ENCODE measurements at places on chromosomes 1 and 21. TPM values are rescaled to one million over a fixed set of nuclear protein-coding genes. Genes with fewer than 3 reads are reported as not detected.

PCSK9 gene
- 3.2 TPM for total RNA-seq

GRCh38 chr1:61187352-61188086 lies 105.2 kb downstream of the NFIA start:
- no peak for DNase-seq

GRCh38 chr1:77319036-77319705 lies 37.4 kb downstream of the AK5 start:
- no peak for DNase-seq

- no peak for DNase-seq
Observed at GRCh38 chr1:219071209-219071608, 102.5 kb upstream of the LYPLAL1 start.

DNA sequence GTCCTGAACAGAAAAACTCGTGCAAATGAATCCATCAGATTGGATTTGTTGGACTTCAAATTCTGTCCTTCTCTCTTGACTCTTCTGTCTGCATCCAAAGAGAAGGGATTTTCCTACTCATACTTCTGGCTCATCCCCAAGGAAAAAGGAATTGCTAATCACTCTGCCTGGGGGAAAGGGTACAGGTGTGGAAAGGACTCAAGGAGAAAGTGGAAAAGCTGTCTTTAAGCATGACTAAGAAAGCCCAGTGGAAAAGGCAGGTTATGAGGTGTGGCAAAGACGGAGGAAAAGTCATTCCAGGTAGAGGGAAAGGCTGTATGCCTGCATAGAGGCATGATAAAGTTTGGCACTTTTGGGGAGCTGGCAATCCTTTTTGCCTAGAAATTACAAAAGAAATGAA lies 43.4 kb downstream of the PTGS2 start:
- DNase-seq, result no peak

BATF3 gene
- 3.0 TPM for total RNA-seq

GRCh38 chr1:215635827-215636226 lies 68.7 kb downstream of the KCTD3 start:
- DNase-seq, result no peak

DNA sequence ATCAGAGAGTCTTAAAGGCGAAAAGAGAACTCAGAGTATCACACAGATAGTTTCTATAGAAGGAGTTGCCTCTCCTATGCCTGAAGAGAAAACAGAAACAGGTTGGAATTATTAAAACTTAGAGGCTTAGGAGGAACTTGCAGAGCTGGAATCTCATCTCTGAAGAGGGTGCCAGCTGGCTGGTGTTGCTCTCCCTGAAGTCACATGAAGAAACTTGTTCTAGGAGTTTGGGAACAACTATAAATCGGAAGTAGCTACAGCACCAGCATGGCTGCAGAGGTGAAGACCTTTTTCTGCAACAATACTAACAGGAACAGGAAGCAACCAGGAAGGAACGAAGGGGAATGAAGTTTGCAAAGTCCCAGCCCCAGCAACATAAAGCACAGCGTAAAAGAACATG lies 35.8 kb downstream of the FMO3 start:
- DNase-seq, result no peak

GRCh38 chr1:90509225-90510048 lies 207.7 kb downstream of the BARHL2 start:
- no peak for DNase-seq

DNA sequence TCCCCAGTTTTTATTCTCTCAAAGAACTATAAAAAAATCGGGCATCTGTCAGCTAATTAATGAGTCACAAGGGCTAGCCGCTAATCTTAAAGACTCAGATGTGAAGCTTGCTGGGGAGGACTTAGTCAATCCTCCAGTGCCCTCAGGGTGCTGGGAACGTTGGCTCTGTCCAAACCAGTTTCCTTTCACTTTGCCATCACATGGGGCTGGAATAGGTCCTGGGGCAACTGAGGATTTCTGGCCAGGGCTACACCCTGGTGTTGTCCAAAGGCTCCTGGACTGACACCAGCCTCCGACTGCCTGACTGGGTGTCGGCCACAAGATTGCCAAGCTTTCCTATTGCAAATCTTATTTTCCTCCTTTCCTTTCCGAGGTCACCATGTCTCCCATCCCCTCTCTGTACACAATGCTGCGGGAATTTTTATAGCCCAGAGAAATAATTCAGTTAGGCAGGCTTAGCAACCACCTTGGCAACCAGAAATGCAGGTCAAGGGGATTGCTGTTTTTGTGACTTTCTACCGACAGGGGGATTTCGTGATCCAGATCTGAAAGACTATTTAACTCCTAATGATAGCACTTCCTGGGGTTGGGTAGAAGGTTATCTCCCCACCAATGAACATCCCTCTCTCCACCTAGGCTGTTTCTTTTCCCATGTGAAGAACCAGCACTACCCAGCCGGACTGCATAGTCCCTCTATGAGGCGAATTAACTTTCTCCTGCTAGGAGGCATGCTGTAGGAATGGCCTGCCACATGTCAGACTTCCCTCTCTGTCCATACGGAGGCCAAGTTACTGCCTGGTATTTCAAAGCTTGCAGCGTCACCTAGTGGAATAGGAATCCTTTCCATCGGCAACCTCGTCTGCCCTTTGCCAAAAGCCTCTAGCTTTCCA lies 29.9 kb upstream of the CTBS start:
- no peak for DNase-seq

GRCh38 chr1:12482988-12483387 lies 135.0 kb downstream of the DHRS3 start:
- no peak for DNase-seq

DNA sequence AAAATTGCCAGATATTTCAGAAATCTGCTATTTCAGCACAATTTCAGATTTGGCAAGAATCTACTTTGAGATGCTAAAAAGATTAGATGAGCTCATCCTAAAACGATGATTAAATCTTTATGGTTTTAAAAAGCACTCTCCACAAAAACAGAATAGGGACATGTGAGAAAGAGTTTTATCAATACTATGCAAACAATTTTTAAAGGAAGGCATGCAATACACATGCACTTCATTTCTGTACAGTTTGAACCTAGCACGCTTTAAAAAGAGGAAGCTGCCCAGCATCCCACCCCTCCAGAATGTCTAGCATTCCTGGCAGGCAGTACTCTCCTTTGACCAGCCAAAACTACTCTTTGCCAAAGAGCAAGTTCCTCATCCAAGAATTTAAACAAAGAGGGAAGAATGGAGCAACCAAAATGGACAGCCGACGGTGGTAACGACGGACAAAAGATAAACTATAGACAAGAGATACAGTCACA lies 1.3 kb downstream of the ARHGAP29 start:
- peak; percentile 66 for DNase-seq

- DNase-seq, result no peak
Observed at GRCh38 chr1:61486783-61487536, 238.0 kb downstream of the TM2D1 start.

GRCh38 chr1:59133997-59134396 lies 162.9 kb upstream of the FGGY start:
- DNase-seq, result no peak

DNA sequence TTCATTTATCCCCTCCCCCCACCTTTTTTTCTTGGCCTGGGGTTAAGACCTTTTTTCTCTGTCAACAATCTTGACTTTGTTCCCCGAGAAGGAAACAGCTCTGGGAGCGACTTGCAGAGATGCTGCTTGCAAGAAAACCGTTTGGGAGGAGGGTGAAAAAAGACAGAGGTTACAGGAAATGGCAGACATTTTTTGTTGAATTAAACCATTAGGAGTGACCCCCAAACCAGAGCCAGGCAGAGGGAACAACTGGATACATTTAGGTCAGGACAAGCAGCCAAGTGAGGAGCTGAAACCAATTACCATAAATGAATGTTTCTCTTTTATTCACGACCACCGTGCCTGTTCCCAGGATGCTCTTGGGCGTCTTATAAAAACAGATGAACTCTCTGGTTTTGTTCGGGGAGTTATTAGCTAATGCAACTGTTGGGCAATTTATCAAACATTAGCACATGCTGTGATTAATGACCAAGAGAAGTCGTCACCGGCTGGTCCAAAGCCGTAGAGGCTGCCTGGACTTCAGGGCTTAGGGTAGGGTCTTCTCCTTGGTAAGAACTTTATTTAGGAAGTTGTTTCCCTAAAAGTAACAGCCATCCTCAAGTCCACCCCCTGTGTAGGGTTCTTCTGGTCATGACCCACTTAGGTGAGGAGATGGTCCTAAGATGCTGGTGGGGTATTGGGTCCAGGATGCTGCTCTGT lies 141.0 kb downstream of the FOXD2 start:
- DNase-seq, result no peak

ITLN1 gene
- 1.1 TPM for total RNA-seq

MAPKAPK2 gene
- 33.2 TPM for total RNA-seq

GRCh38 chr1:82388679-82389078 lies 587.9 kb downstream of the ADGRL2 start:
- no peak for DNase-seq

DNA sequence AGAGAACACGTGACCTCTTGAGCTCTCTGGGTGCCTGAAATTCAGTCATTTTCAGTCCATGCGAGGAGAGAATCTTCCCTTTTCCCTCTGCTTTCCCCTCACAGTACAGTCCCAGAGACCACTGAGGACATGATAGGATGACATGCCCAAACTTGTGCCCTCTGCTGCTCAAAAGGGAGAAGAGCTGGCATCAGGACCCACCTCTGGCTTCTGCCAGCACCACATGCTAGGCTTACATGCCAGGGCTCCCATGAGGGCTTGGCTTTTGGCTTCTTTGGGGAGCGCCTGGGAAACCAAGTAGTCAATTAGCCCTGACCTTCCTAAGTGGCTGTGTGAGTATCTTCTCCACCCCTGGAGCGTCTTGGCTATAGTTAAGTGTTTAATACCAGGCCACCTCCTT lies 13.8 kb upstream of the KCNQ4 start:
- no peak for DNase-seq

- no peak for DNase-seq
Observed at GRCh38 chr21:16241479-16241963, 511.7 kb downstream of the USP25 start.

DNA sequence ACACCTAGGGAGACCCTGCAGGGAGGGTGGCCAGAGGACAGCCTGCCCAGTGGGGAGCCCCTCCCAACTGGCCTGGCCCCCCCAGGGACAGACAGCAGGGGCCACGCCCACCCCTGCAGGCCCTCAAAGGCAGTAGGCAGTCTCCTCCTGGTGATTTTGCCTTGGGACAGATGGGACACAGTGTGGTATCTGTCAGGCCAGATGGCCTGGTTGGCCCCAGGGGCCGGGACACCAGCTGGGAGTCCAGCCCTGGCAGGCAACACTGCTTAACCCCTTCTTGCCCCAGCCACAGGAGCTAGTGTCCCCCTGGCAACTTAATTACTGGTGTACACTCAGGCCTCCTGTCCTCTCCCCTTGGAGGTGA lies 17.8 kb downstream of the IFFO2 start:
- no peak for DNase-seq

PAQR6 gene
- total RNA-seq, result 42.6 TPM

DNA sequence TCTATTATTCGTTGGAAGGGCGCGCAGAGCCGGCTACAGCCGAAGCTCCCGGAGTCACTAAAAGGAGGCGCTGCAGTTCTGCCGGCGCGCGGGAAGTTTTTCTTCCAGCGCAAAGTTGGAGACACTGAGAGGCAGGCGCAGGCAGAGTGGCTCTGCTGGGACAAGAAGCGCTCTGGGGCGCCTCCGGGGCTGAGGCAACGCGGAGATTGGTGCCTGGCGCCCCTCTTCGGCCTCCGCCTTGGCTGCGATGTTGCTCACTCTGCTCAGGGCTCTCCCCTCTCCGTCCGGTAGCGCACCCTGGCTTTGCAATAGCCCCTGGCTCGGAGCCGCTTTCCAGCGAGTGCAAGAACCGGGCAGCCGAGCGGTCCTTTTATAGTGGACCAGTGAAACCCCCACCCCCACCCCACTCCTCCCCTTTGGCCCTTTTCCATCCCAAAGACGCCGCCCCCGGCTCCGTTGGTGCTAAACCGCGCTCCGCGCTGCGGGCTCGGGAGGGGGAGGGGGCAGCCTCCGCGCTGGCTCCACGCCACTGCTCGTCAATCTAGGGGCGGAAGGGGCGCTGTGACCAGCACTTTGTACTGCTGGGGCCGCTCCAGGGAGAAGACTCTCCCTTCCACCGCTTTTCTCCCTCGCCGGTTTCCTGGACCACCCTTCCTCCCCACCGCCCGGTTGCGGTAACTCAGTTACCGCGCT lies at the start of gene ADAMTS1:
Gene ADAMTS1 (minus strand): TSS at position 344 of the 693 bp plus-strand sequence. CDS start 455 bp downstream, outside the sequence.
- DNase-seq, result peak; percentile 75

DNA sequence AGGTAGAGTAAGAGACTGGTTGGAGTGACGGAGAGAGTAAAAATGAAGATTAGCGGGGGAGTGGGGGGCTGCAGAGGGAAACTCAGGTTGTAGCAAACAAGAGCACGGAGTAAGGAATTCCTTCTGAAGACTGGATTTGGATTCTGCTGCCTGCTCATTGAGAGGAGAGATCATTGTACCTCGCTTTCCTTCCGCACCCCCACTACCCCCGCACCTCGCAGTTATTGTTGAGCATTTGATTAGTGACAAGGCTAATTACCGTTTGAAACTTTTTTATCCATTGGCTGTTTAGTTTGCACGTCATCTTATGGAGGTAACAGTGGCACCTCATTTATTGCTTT lies 463 bp downstream of the PRPF3 start:
- no peak for DNase-seq

DNA sequence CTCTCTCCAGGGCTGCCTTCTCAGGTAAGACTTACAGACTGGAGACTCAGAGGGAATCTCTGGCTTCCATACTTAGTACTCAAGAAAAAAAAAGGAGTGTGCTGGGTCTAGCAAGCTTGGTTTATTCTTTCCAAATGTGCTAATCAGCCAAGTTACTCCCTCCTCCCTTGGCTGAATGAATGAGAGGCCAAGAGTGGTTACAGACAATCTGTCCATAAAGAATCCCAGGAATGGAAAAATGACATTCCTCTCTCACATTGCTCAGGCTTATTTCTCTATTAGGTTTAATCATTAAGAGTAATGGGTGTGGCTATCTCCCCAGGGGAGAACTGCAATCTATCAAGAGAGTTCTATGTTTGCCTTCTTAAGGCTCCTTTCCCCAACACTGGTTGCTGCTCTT lies 547.3 kb upstream of the PLXNA2 start:
- no peak for DNase-seq

DNA sequence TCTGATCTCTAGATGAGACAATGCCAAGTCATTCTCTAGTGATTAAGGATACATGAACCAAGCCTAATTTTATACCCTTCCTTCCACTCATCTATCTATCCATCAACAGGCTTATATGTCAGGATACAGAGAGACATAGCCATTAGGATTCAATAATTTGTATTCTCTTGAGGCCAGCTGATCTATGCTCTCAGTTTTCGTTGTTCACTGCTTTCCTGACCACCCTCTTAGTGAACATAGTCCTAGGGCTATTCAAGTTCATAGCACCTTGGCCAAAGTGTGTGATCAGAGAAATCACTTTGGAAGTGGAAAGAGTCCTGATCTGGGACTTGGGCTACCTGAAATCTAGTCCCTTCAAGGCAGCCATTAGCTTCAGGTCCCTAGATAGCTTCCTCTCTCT lies 4.2 kb upstream of the KPRP start:
- no peak for DNase-seq

LRRC53 gene
- total RNA-seq, result 0.06 TPM

- no peak for DNase-seq
Observed at GRCh38 chr1:233884461-233885151, 19.9 kb upstream of the SLC35F3 start.

- DNase-seq, result peak; percentile 13
Observed at GRCh38 chr1:21509351-21510112, at the start of gene ALPL. Gene ALPL, plus strand, starts transcription at chr1:21509423. Its CDS starts 44,659 bp downstream, at chr1:21554082.

All from spinal cord (tissue), 10 donors.